ENCODE measurements at places on chromosomes 4 and X.

GRCh38 chr4:28799696-28800095 is 1920.5 kb upstream of the PCDH7 start:
- DNase-seq: no peak

DNA sequence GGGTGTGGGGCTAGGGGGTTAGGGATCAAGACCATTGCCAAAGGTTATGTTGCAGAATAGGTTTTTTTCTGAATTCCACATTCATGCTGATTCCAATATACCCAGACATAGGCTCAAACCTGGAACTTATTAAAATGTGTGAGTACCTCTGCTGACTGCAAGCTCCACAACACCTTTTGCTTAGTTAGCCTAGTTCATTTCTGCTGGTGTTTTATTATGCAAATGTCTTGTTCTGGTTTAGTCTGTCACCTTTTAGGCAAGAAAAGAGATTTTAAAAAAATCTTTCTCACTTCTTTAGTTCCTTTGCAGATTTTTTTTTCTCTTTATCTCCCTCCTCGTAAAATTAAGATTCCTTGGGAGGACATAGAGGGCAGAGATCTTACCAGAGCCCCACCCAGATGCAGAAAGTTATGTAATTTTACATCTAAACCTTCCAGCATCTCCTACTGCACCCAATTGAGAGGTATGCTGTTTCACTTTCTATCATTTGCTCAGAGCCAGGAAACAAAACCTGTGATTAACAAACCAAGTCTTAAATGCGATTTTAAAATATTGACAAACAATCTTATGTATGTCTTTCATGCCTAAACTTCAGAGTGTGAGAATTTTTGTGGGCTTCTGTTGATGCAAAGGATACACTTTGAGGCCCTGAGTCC is 190.7 kb upstream of the CLNK start:
- DNase-seq: no peak

DNA sequence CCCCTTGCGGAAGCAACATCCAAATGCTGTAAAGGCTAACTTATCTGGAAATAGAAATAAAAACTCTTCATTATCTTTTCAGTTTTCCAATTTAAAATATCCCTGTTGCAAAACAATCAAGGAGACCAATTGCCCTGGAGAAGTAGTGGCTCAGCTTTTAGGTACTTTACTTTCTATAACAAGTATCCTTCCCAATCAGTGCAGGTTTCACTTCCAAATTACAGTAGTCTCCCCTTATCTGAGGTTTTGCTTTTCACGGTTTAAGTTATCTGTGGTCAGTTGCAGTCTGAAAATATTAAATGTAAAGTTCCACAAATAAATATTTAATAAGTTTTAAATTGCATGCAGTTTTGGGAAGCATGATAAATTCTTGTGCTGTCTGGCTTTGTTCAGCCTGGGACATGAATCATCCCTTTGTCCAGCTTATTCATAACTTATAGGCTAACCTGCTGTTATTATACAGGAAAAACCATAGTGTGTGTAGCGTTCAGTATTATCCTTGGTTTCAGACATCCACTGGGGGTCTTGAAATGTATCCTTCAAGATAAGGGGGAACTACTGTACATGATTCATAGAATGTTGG is 973.1 kb upstream of the GRID2 start:
- DNase-seq: no peak

GRCh38 chrX:8848911-8849310 is 47.7 kb upstream of the FAM9A start:
- no peak for DNase-seq

DNA sequence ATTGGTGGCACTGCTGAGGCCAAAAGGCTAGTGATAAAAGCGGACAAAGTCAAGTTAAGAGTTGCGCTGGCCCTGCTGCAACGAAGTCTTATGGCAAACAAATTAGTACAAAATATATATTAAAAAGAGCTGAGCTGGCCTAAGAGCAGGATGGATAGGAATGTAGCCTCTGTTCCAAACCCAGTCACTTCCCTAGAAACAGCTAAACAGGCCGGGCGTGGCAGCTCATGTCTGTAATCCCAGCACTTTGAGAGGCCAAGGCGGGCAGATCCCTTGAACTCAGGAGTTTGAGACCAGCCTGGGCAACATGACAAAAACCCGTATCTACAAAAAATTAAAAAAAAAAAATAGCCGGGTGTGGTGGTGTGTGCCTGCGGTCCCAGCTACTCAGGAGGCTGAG is 32.4 kb upstream of the UGDH start:
- DNase-seq: no peak

GRCh38 chr4:123995936-123996335 is 599.3 kb downstream of the SPRY1 start:
- DNase-seq: no peak

DNA sequence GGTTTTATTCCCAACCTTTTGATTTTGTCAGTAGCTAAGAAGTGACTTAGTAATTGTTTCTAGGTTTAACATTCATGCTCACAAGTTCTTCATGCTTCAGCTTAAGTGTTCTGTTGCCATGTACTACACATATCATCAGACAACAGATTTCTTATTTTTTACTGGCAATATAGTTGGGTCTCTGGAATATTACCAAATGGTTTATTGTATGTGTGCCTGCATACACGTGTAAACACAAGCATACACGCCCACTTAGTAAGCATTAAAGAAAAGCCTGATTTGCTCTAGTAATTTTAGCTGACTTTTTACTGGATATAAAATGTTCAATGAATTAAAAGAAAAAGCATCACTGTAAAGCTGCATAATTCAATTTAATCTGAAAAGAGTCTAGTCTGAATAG is 199.8 kb downstream of the CAMK2D start:
- no peak for DNase-seq

- no peak for DNase-seq
Observed at GRCh38 chrX:22527302-22527701, 254.6 kb downstream of the CBLL2 start.

DNA sequence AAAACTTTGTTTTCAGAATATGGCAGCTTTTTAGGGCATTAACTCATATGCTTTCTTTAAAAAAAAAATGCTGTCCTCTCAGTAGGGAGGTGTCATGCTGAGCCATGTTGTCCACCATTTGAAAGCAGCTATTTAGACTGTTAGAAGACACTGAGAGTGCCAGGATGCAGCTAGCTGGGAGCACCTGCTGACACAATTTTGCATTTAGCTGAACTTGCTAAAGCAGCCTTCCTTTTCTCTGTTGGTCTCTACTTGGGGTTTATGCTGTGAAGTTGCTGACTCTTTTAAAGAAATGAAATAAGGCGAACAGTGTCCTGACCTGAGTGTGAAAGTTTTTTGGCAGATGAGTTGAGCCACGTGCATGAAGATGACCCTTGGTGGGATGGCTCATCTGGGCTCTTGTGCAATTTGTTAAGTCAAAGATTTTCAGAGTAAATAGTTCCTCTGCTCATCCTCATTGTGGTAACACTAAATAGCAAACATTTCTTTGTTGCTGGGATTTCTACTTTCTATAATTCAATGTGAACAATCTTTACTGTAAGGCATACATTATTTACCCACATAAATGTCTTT is 64.5 kb downstream of the CDS1 start:
- no peak for DNase-seq

- DNase-seq: no peak
Observed at GRCh38 chrX:8717354-8717753, 14.6 kb downstream of the ANOS1 start.

DNA sequence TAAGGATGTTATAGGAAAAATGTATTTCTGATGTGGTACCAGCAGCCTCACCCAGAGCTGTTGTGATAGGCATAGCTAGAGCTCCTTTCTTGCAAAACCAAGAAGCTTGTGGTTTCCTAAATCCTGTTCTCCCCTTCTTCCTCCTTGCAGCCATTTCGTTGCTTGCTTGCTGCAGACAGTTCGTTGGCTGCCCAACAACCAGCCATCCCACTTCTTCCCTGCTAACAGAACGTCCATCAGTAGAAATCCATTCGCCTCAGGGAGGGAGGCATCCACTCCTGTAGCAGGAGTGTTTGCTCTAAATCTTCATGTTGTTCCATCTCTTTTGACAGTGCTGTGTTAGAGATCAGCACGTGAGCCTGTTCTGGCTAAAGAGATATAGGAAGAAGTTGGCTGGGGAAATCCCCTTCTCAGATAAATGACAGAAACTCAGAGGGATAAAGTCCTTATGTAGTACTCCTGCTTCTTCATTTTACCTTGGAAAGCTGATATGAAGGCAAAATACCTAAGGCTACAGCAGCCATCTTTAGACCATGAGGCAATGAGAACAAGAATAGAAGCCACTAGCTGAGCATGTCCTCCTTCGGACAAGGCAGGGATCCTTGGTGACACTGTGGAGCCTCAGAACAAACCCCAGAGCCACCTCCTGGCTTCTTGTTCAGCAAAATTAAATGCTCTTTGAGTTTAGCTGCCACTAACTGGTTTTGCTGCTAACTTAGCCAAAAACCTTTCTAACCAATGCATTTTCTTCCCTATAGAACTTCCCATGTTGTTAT is 68.4 kb upstream of the RELL1 start:
- no peak for DNase-seq

- DNase-seq: peak; percentile 5
Observed at GRCh38 chrX:45621376-45622041, 420.8 kb upstream of the DIPK2B start.

DNA sequence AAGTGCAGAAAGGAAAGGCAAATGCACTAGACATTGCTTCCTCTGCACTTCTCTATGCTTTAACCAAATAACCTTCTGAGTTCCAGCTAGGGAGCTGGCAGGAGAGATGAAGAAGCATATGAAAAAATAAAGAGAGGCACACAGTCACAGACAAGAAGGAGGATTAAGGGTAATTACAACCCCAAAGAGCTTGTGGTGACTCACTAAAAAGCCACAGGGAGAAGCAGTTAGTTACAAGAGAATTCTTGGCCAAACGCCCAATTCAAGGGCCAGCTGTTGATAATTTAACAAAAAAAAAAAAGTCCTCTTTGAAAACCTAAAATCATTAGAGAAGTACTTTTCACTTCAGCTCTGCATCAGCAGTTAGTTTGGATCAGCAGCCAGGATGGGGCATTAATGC is 478.0 kb downstream of the KCNIP4 start:
- DNase-seq: no peak

DNA sequence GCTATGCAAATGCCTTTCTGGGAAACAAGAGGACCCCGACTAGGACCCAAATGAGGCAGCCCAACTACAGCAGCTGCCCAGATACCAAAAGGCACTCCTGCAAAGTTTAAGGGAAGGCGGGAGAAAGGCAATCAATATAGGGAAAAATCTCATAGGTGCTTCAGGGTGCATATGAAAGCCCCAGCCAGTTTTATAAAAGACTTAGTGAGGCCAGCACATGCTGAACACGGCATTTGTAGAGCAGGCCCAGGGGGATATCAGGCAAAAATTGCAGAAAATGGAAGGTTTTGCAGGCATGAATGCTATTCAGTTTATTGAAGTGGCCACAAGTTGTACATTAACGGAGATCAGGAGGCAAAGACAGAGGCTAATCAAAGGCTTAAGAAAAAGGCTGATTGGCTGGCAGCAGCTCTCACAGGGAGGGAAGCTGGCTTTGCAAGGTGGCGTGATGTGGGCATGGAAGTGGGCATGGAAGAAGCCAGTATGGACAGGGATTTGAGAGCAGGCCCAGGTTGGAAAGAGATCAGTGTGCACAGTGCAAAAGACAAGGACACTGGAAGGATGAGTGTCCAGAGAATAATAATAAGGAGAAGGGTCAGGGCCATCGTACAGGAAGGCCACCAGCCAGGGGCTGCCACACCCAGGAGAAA is 37.7 kb upstream of the UGT2B7 start:
- DNase-seq: no peak

DNA sequence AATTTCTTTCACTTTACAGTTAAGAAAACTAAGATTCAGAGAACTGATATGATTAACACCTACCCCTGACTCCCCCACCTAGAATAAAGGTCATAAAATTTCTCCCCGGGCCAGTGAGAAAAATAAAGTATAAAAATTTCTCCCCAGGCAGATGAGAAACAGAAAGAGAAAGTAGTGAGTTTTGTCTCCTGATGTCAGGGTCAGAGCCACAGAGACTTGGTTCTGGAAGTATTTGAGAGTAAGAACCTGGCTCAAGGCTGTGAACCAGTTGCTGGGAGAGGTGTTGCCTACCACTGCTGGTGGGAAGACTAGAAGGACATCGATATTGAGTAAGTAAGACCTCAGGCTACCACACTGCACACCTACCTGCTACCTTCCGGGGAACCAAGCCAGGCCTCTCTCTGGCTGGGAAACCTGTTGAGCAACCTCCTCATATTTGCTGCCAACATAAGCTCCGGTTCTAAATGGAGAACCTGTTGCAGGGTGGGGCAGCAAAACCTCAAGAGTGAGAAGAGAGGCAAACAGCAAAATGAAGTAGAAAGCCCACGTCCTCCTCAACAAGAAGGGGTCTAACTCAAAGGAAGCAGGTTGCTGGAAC is 104.2 kb upstream of the PUDP start:
- DNase-seq: no peak

DNA sequence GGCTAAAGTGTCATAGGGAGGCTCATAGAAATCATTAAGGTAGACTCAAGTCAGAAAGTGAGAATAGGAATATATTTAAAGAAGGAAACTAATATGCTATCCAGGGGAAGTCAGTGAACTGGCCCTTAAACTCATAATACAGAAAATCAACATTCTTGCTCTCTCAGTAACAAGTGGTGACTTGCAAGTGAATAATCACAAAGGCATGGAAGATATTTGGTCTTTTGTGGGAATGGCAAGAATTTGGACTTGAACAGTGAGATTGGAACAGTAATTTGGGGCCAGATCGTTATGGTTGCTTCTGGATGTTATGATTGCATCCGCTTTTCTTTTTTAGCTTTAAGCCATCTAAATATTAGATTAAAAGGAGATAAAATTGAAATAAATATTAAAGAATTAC is 103.8 kb downstream of the TBC1D19 start:
- DNase-seq: no peak

DNA sequence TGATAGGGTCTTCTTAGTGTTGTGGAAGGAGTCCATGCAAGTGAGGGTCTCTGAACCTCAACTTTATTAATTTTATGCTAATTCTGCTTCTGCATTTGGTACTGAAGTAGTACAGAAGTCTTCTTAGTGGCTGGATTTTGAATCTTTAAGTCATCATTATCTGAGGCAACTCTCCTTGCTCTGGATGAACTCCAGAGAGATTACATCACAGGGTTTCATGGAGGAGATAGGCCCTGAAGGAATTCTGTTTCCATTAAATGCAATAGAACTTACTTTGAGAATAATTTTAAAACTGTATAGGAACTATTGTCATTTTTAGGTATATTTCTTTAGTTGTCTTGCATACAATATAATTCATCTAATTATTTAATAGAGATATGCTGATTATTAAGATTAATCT is 451.2 kb downstream of the FAT4 start:
- DNase-seq: no peak

GRCh38 chrX:134537179-134537955 is 77.4 kb downstream of the HPRT1 start:
- DNase-seq: no peak

GRCh38 chr4:121189326-121190215 is 25.4 kb upstream of the TNIP3 start:
- DNase-seq: no peak

- DNase-seq: no peak
Observed at GRCh38 chr4:8150152-8151090, 8.2 kb downstream of the ABLIM2 start.

GRCh38 chr4:186104114-186104889 is at the start of gene FAM149A:
TSS of gene FAM149A (plus strand) at chr4:186104704.
- DNase-seq: no peak
